ENCODE measurements at places on chromosomes 6 and 20.

DNA sequence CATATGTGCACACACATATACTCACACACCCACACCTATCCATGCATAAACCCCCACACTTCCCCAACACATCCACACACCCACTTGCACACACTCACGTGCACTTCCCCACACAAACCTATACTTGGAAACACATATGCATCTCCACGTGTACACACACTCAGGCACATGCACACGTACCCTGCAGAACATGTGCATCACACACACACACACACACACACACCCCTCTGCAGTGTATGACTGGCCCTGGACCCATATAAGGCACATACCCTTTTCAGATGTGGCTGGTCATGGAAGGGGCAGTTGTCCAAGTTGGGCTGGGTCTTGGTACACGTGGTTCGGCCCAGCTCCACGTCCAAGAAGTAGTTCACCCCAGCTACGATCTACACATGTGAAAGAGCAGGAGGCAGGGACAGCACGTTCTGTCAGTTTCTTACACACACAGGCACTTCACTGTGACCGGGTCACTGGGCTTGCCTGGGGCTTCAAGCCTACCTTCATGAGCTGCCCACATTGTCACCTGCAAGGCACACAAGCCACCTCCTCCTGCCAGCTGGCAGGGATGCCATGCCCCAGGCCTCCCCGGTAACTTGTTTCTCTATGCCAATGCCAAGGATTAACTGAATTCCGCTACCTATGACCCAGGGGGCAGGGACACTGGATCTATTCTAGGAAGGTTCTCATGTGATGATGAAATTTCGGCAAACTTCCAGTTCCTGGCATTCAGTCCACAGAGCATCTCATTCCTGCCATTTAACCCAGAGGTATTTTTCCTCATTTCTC lies 2.6 kb downstream of the CST3 start:
- DNase-seq, result no peak

GRCh38 chr6:73047801-73048200 lies 177.5 kb downstream of the KHDC1L start:
- no peak for DNase-seq

DNA sequence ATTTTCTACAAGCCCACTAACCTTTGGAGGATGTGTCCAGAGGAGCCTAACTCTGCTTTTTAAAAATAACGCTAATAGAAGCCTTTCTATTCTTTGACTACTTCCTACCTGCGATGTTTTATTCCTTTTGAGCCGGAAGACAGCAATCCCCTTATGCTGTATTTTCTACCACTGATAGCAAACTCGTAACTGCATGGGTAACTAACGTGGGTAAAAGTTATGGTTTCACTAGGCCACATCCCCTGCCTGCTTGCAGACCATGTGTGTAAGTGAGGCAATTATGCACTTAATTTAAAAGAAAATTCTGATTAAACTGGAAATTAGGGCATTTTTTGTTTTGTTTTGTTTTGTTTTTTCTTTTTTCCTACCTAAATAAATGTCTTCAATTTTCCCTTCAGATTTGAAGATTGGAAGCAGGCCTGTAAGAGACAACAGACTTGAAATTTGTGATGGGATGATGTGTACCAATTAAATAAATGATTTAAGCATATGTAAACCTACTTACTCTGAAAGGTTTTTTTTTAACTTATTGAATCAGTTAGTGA lies 931 bp downstream of the UFL1 start:
- no peak for DNase-seq

DNA sequence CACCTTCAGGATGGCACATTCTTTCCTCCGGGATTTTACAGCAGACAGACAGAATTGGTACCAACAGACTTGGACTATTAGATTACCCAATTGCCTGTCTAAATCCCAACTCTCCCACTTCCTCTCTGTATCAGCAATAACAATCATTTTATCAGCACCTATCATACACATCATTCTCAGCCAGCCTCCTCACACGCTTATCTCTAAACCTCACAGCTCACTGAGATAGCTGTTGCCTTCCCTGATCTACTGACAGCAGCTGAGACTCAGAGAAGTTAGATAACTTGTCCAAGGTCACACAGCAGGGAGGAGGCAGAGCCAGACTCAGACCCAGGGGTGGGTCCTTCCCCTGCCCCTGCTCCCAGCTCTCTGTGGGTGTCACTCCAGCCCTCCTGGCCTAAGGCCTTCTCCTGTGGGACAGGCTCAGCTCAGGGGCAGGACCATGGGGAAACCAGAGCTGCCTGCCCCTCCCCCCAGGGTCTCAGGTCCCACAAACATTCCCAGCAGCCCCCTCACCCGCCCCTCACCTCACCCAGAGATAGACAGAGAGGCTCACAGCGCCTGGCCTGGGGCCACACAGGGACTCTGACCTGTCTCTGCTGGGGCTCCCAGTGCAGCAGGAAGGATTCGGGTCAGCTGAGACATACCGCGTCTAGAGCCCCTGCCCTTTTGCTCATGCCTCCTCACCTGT lies 92.8 kb downstream of the GRM4 start:
- no peak for DNase-seq

GRCh38 chr6:41732591-41733359 lies 2.6 kb downstream of the TFEB start:
- peak; percentile 40 for DNase-seq

GRCh38 chr20:45361793-45362192 lies 1.2 kb upstream of the SYS1 start:
- DNase-seq, result no peak

GRCh38 chr20:51206032-51206662 lies 183.2 kb upstream of the KCNG1 start:
- no peak for DNase-seq

DNA sequence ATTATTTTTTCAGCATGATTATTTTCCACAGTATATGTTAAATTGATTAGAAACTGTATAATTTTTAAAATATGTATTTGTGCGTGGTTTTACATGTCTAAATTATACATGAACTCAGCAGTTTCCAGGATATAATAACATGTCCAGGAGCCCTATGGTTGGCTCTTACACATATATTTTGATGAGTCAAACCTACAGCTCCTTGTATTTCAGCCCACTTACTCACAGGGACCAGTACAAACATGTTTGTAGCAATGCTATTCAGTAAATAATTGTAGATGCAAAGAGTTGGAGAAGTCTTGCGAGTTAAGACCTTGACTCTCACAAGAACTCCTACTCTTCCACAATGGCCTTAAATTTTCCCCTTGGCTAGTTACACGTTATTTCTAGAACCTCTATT lies 107.2 kb upstream of the SASH1 start:
- no peak for DNase-seq

- no peak for DNase-seq
Observed at GRCh38 chr6:111276736-111277135, 189.4 kb downstream of the SLC16A10 start.

DNA sequence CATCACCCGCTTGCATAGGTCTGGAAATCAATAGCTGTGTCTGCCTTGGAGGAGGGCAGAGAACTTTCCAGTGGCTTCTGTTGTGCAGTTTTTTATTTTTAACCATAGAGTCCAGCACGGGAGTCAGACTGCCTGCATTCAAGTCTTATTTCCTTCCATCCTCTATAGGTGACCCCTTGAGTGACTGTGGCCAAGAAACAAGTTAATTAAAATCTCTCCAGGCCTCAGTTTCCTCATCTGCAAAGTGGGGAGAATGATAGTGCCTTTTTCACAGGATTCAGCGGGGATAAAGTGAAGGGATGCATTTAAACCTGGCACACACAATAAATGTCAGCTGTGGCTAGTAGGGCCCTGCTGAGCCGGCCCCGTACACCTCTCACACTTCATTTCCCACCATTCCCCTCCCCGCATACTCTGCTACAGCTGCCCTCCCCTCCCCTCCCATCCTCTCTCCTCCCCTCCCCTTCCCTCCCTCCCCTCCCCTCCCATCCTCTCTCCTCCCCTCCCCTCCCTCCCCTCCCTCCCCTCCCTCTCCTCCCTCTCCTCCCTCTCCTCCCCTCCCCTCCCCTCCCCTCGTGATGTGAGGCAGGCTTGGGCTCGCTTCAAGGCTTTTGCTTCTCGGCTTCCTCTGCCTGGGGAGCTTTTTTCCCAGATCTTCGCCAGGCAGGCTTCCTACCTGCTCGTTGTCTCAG lies 150.5 kb downstream of the TFAP2C start:
- DNase-seq, result no peak

GRCh38 chr6:148746363-148747144 lies at the start of gene UST:
Gene UST (plus strand): TSS chr6:148747030. CDS start chr6:148747431, 401 bp downstream.
- peak; percentile 44 for DNase-seq

GRCh38 chr20:35592339-35592974 lies 23.2 kb upstream of the SPAG4 start:
- DNase-seq, result no peak

DNA sequence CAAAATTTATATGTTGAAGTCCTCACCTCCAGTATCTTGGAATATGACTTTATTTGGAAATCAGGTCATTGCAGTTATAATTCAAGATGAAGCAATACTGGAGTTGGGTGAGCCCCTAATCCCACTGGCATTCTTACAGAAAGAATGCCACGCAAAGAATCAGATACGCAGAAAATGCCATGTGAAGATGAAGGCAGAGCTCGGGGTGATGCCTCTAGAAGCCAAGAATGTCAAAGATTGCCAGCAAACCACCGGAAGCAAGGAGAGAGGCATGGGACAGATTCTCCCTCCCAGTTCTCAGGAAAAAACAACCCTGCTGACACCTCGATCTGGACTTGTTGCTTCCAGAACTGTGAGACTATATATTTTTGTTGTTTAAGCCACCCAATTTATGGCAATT lies 273.4 kb upstream of the CITED2 start:
- no peak for DNase-seq

DNA sequence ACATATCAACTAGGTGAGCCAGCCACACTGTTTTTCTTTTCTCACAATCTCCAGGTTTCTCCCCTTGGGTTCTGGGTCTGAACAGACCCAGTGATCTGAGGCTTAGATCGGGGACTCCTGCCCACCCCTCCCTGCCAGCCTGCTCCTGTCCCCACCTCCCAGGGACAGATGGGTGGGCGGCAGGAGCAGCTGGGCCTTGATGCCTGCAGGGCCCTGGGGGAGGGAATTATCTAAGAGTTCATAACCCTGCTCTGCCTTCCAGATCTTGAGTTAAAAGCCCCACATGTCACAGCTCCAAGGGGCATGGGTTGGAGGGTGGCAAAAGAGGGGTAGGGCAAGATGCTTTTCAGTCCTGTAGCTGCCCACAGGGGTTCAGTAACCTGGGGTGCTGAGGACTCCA lies 5.2 kb upstream of the XKR7 start:
- no peak for DNase-seq

GRCh38 chr20:50559856-50560638 lies 49.9 kb downstream of the PTPN1 start:
- DNase-seq, result no peak

DNA sequence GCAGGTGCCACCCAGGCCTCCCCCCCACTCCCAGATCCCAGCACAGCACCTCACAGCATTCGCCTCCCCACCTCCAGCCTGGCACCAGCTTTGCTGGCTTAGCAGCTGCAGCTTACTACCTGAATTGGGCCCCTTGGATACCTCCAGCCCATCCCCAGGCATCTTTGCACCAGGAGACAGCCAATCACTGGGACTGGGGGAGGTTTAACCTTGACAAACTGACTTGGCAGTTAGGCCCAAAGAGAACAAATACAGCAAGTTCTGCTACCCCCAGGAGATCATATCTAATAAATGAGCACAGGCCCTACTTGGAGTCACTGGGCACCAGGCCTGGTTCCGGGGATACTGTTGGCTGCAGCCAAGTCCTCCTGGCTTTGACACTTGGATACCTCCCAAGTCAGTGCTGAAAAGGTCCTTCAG lies 8.8 kb downstream of the PDRG1 start:
- DNase-seq, result no peak

- no peak for DNase-seq
Observed at GRCh38 chr20:21358737-21359136, 38.6 kb downstream of the NKX2-4 start.

- no peak for DNase-seq
Observed at GRCh38 chr20:13494019-13494418, 144.7 kb downstream of the TASP1 start.

DNA sequence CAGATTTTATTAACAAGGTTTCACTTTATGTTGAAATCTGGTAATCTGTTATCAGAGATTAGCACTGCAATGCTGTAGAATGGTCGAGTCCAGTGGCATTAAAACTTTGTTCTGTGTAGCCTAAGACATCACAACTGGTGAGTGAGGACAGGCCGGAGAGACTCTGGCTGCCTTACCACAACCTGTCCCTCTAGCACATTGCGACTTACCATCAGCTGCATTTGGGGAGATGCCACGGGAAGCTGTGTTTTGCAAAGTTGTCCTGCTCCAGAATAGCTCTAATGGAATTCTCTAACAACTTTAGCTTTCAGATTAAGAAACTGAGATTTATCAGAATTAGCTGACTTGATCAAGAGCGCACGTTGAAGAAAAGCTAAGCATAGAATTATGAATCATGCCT lies 493.3 kb downstream of the MAFB start:
- DNase-seq, result no peak

GRCh38 chr6:157789861-157790260 lies 33.2 kb upstream of the SNX9 start:
- DNase-seq, result no peak

- no peak for DNase-seq
Observed at GRCh38 chr6:81613606-81614005, 138.9 kb downstream of the TENT5A start.

- peak; percentile 72 for DNase-seq
Observed at GRCh38 chr20:38032585-38033329, 499 bp downstream of the TTI1 start.

DNA sequence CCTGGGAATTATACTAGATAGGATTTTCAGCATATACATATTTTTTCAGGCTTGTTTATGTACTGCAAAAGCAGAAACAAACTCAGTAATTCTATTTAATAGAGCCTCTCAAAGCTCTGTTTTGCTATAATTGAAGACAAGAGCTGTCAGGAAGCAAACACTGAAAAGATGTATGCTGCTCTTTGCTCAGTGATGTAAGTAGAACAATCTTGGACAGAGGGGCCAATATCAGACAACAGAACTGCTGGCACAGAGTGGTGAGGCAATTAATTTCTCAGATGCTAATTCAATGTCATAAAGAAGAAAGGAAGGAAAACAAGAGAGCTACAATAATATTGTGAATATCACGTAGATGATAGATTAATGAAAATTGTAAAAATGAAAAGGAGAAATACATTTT lies 663.3 kb upstream of the ADGRB3 start:
- no peak for DNase-seq
